ENCODE measurements at places on chromosomes 3 and 15.

- no peak for DNase-seq
Observed at GRCh38 chr15:78320183-78320582, 20.0 kb upstream of the CRABP1 start.

- DNase-seq, result no peak
Observed at GRCh38 chr3:71680603-71681002, 44.6 kb downstream of the EIF4E3 start.

- no peak for DNase-seq
Observed at GRCh38 chr3:83873550-83873949, 1085.2 kb upstream of the CADM2 start.

- DNase-seq, result no peak
Observed at GRCh38 chr3:174202561-174202960, 656.6 kb upstream of the NAALADL2 start.

DNA sequence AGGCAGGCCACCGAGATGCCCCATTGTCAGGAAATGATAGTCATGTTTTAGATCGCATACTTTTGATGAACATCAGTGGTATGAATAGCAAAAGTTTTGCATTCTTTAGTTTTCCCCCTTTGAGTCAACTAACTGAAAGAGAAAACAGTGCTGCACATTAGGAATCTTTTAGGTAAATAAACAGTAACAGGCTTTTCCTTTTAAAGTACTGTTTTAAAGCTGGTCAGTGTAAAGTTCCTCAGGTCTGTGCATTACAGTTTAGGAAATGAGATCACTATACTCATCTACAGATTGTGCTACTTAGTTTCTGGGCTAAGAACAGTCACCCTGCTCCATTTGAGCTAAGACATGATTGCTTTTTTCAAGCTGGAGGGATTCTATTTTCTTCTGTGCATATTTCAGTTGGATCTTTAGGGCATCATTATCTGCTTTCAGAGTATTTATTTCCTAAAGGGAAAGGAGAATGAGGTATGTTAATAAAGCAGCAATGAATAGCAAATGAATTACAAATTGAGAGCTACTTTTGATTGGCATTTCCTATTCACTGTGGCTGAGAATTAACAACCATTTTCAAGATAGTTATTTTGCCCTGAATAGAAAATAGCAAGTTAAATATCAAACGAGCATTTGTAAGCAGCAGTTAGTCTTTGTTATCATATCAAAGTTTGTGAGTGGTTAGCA lies 36.5 kb downstream of the FAM98B start:
- no peak for DNase-seq

DNA sequence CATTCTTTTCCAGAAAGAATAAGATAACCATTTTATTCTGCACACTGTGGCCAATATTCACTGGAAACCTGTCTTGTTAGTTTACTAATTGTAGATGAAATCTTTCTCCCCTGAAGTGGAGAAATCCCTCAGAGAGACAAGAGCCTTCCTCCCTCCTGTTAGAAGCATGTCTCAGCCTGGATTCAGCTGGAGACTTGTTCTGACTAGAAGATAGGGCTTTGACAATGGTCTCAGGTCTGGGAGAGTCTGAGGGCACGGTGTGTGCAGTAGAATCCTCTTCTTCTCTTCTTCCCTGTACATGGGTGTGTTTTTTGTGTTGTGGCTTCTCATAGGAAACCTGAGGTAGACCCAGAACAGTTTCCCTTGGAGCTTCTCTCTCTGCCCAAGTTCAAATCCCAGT lies 19.9 kb downstream of the CCK start:
- no peak for DNase-seq
